Hematopoietic multipotent progenitor cell treated with erythropoietin and hydrocortisone succinate and interleukin-3 and kit ligand, for 4 days (in vitro differentiated cells): ENCODE measurements at places on chromosomes 12 and 14.
A peak's percentile ranks its signal among the peaks of the same experiment; 100 is the strongest.

DNA sequence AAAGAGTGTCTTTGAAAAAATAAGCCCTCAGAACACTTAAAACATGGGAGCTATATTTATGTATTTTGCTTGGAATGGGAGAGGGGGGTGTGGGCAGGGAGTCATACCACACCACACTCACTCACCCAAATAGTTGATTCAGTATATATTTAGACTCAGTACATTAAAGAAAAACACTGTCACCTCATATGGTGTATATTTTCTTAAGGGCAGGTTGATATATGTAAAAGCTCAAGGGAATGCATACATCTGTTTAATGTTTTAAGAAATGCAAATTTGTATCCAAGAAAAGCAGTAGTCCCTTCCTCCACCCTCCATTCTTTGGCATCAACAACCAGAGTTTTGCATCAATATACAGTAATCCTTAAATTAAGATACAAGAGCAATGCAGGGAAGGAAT, 1.4 kb downstream of the NFYB start:
- peak; percentile 14 for DNase-seq

DNA sequence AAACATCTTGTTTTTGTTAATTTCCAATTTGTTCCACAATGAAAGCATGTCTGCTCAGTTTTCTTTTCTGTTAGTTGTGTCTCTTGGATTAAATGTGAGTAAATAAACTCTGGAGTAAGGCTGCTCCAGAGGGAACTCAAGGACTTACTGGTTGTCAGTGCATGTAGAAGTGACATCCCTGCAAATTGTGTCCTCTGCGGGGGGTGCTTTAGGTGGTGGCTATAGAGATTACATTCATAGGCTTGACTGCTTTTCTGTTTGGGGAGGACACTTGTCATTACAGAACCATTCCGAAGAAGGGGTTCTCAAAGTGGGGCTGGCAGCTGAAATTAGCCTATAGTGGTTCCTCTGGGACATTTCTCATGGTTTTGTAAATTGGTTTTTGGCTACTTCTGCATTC, 8.8 kb downstream of the TMTC2 start:
- no peak for DNase-seq

- no peak for DNase-seq
Observed at GRCh38 chr12:91902860-91903683, 242.6 kb downstream of the BTG1 start.

GRCh38 chr12:15583804-15584203, 205.4 kb downstream of the EPS8 start:
- DNase-seq: no peak

GRCh38 chr14:89095036-89095435, 270.6 kb downstream of the TTC8 start:
- no peak for DNase-seq

DNA sequence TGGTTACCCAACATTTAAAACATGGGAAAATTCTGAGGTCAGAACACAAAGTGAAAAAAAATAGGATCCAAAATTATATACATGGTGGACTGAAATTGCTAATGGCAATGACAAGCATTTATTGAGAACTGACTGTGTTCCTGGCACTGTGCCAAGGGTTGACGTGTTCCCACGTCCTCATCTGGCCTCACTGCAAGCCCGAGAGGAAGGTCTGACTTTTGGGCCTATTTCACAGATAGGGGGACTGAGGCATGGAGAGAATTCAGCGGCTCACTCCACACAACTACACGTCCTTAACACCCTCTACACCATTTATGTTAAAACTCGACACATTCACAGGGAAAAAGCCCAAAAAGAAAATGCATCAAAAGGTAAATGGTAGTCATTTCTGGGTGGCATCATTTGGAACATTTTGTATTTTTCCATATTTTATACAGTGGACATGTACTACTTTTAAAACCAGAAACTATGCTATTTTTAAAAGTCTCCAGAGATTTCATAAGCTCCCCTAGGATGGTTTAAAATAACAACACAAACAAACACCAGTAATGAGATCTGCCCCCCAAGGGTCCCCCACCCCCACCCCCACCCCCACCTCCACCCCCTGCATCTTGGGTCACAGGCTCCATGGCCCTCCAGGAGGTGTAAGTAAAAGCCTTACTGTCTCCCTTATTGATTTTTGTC, 27.7 kb downstream of the CLMN start:
- DNase-seq: peak; percentile 60

GRCh38 chr12:57456145-57456700, 1.1 kb downstream of the INHBE start:
- DNase-seq: peak; percentile 80

GRCh38 chr12:113257564-113257963, 36.3 kb downstream of the TPCN1 start:
- DNase-seq: no peak

DNA sequence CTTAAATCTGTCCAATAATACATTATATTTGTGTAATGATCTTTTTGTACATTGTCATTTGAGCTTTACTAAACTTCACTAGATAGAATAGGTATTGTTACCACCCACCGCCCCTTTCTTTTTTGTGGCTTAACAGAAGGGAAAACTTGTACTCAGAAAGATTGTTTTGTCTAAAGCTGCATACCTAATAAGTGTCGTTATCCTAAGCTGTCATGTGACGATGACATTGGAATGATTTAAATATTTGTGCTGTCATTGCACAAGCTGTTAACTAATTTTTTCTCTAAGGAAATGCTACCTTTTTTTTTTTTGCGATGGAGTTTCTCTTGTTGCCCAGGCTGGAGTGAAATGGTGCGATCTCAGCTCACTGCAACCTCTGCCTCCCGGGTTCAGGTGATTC, 3.6 kb downstream of the DIP2B start:
- DNase-seq: no peak

DNA sequence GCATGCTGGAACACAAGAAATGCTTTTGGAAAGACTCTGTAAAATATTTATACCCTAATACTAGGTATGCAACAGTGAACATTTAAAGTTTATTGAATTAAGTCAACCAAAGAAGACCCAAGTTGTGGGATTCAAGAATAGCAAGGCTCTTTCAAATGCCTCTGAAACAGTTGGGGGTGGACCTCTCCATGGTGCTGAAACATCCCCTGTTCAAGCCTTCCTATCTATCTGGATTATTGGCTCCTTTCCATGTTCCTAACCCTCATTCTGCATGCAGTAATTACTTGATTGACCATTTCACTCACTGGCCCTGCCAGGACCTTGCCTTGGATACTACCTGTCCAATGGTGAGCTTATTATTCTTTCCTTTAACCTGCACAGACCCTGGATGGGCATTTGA, 349.7 kb downstream of the NRXN3 start:
- DNase-seq: peak; percentile 72

GRCh38 chr14:21997300-21997699, 323.7 kb upstream of the OR4E1 start:
- DNase-seq: peak; percentile 75

GRCh38 chr14:23556700-23557440, 799 bp downstream of the THTPA start:
- DNase-seq: no peak

GRCh38 chr14:50836515-50836914, 5.6 kb upstream of the NIN start:
- no peak for DNase-seq

GRCh38 chr14:39382463-39382862, 49.8 kb downstream of the FBXO33 start:
- DNase-seq: no peak

GRCh38 chr12:14654842-14655241, 41.6 kb downstream of the GUCY2C start:
- no peak for DNase-seq

DNA sequence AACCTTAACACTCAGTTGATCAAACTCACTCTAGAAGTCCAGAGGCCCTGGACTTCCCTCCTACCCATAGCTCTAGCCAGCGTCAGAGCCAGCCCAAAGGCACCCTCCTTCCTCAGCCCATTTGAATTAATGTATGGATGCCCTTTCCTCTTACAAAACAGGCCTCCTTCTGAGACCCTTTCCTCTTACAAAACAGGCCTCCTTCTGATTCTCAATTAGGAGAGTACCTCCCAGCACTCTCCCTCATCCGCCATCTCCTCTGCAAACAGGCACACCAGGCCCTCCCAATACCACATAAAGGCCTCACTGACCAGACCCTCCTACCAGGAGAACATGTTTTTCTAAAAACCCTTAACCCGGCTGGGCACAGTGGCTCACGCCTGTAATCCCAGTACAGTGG, 65.7 kb downstream of the MOK start:
- DNase-seq: no peak

- no peak for DNase-seq
Observed at GRCh38 chr14:99361596-99362215, 89.7 kb upstream of the BCL11B start.

GRCh38 chr12:57250956-57251355, at the start of gene STAC3:
Gene STAC3 (minus strand): TSS chr12:57251187. CDS start chr12:57249636, 1,551 bp downstream.
- DNase-seq: no peak

DNA sequence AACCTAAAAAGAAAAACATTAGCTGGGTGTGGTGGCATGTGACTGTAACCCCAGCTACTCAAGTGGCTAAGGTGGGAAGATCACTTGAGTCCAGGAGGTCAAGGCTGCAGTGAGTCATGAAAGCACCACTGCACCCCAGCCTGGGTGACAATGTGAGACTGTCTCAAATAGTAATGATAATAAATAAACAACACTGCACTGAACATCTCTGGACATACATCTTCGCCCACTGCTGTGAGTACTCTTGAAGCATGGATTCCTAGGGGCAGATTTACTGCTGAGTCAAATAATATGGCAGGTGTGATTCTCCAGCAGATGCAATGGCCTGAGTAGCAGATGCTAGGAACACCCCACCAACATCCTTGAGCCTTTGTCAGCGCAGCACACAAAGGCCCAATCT, 23.6 kb downstream of the ABCB9 start:
- no peak for DNase-seq

GRCh38 chr14:94058674-94059138, 22.3 kb downstream of the DDX24 start:
- no peak for DNase-seq

DNA sequence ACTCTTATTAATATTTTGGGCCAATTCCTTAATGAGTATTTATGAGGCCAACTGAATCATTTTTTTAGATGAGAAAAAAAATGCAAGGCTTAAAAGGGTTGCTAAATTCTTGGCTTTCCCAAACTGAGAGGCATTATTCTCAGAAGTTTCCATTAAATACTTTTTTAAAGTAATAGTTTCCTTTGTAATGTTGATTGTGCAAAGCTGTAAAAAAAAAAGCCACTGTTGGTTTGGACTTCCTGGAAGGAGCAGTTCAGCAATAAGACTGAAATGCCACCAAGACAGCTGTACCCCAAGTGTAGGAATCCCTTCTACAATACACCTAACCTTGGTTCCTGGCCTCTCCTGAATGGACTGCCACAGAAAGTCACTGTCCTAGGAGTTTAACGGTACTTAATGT, 231.3 kb downstream of the MON2 start:
- peak; percentile 32 for DNase-seq

DNA sequence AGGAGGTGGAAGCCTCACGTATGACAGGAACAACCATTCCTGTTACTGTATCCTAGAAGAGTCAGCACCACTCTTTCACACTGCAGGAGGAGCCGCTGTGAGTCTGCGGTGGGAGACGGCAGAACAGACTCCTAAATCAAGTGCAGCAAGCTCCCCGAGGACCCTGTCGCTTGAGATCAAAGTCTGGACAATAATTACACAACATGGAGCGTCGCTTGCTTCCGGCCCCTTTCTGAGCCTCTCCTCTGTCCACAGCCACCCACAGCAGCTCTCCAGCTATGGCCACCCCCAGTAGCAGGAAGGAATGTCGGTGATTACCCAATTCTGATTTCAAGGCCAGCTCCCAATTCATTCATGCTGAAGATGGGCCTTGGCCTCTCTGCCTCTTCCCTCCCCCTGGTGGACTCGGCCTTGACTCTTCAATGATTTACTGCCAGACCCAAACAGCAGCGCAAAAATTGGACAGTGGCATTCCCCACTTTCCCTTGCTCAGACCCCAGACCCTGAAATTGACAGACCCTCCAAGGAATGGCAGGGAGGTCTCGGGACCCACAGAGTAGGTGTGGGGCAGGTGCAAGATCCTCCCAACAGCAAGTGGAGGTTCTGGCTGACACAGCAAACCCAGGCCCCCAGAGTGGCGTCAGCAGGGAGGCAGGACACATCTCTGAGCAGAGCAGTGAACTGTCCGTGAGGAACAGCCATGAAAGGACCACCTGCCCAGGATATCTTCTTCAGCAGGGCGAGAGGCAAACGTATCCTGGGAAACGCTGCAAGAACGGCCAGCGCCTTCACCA, 272.7 kb upstream of the DIO3 start:
- DNase-seq: no peak

- DNase-seq: no peak
Observed at GRCh38 chr12:103996595-103996994, 30.9 kb downstream of the TDG start.

DNA sequence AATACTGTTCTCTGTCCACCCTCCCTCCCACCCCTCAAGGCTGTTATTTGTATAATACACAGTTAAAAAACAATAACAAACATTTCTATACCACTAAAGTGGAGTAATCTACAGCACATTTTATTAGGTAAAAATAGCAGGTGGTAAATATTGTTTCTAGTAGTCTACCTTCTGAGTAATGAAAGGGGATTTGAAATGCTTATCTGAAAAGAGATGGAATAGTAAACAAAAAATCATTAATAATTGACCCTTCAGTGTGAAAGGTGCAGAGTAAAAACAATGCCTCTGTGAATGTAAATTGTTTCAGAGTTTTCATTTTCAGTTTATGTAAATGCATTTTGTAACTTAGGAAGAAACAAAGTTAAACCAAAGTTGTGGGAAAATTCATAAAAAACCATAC, 321.2 kb downstream of the SLC16A7 start:
- no peak for DNase-seq

GRCh38 chr12:131927110-131928079, 1.7 kb upstream of the PUS1 start:
- no peak for DNase-seq

DNA sequence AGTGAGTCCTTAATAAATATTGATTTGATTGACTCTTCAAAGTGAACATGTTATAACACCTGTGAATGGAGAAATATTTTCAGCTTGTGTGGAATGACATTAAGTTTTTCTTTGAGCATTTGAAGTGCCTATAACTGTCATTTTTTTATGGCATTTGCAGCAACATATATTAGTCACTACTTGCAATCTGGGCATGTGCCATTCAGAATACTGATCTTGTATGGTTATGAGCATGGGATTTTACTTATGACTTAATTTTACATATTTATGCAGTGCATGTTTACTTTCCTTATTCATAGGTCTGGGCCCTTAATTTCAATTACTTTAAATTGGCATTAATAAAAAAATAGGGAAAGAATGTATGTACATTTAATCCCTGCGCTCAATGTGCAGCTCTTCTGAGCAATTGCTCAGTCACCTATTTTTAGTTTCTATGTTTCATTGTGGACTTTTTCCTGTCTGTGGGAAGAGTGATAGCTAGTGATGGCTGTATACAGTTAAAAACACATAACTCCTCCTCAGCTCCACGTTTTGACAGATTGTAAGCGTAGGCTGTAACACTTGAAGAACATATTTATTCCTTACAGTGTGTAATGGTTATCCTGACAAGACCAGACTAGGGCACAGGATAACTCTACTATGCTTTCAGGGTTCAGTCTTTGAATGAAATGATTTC, 339.6 kb downstream of the SNAPC1 start:
- no peak for DNase-seq

- peak; percentile 75 for DNase-seq
Observed at GRCh38 chr12:5003025-5003666, 40.5 kb upstream of the KCNA5 start.

GRCh38 chr14:98382662-98383061, 889.3 kb downstream of the BCL11B start:
- no peak for DNase-seq

GRCh38 chr12:123270214-123271000, 1.2 kb downstream of the CDK2AP1 start:
- DNase-seq: peak; percentile 57

- DNase-seq: no peak
Observed at GRCh38 chr12:55965240-55965639, 602 bp downstream of the PMEL start.
